Naive thymus-derived CD4-positive, alpha-beta T cell (primary cell): ENCODE measurements at places on chromosomes 7 and 10.

DNA sequence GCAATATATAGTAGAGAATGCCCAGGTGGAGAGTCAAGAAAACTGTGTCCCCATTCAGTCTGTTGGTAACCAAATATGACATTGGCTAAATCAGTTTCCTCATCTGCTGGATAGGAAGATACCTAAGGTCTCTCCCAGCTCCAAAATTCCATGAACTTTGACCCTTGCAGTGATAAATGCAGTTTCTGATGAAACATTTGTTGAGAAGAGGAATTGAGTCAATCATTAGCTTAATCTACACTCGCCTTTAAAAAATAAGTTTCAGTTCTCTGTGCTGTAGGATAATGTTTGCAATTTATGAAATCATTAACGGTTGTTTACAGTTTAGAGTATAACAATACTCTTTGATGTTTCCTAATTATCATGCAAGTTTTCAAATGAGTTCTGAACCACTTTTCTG lies 38.0 kb upstream of the SLC25A13 start:
- no peak for DNase-seq

DNA sequence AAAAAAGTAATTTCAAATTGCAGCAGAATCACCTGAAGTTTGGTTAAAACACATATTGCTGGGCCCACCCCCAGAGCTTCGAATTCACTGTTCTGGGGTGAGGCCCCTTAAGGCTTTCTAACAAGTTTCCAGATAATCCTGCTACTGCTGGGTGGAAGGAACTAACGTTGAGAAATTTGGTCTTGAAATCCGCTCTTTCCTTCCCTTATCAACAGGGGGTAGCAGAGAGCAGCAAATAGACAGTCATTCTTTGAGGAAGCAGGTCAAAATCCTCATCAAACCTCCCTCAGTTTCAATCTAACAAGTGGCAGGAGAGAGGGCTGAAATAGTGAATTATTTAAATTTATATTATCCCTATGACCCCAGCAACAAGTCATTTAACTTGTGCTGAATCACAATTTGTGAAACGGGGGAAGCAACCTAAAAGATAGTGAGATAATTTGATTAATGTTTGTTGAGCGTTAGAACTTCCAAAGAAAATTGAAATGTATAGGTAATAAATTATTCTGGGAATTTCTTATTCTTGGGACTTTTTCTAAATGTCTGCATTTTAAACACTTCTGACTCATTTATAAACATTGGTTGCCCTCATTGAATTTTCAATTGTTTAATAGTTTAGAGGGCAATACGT lies 21.7 kb upstream of the MALSU1 start:
- no peak for DNase-seq

DNA sequence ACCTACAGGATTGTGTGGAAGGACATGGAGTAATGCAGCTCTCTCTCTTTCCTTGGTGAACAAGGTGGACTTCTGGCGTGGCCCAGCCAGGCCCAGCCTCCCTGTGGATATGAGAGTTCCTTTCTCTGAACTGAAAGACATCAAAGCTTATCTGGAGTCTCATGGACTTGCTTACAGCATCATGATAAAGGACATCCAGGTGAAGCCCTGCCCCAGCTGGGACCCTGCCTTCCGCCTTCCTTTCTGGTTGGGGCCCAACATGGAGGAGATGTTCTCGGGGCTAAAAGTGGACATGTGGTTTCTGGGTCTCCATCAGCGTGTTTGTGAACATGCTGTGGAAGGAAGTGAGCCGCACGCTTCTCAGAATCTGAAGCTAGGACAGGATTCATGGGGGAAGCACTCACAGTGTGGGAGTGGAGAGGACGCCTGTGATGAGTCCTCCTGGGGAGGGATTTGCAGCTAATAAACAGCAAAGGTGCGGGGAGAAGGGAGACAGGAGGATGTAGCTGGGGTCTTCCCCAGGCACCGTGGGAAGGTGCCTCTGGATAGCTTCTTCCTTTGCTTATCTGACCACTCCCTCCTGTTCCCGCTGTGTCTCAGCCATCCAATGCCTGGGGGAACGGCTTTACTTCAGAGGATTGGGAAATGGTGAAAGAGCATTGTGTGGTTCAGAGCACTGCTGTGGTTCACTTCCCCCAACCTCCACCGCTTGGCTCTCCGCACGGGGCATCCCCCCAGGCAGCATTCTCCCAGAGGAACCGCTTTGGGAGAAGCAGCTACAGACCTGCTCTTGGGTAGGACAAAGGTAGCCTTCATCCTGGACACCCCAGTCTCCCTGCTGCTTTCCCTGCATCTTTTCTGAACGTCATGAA lies 5.5 kb downstream of the CPA5 start:
- no peak for DNase-seq

GRCh38 chr10:76115131-76115470 lies 683.7 kb downstream of the LRMDA start:
- DNase-seq: no peak

DNA sequence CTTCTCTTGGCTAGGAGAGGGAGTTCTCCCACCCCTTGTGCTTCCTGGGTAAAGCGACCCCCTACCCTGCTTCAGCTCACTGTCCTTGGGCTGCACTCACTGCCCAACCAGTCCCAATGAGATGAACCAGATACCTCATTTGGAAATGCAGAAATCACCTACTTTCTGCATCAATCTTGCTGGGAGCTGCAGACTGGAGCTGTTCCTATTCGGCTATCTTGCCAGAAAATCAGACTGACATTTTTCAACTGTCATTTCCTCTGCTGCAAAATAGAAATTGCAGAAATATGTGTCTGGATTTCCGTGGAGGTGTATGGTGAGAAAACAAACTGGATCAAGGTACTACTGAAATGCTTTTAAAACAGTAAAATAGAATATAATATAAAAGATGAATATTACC lies 43.0 kb upstream of the CYP2C18 start:
- DNase-seq: no peak

- DNase-seq: no peak
These were observed 28.6 kb downstream of the TNS3 start for GRCh38 chr7:47553309-47553708.

GRCh38 chr10:119350502-119351097 lies 143.2 kb downstream of the GRK5 start:
- no peak for DNase-seq

DNA sequence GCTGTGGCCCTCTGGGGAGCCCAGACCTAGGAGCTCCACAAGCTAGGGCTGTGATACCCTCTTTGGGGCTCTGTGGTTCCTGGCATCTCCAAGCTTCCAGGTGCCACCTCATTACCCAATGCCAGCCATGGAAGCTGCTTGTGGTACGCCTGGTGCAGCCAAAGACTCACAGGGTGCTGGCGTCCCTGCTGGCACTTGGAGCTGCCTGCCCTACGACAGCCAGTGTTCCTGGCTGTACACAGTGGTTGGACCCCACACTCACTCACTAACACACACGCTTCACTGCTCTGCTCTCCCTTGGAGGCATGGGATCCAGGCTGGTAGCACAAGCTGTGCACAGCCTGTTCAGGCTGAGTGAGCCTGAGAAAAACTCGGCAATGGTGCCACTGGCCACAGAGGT lies 894.1 kb upstream of the PHF14 start:
- DNase-seq: no peak

DNA sequence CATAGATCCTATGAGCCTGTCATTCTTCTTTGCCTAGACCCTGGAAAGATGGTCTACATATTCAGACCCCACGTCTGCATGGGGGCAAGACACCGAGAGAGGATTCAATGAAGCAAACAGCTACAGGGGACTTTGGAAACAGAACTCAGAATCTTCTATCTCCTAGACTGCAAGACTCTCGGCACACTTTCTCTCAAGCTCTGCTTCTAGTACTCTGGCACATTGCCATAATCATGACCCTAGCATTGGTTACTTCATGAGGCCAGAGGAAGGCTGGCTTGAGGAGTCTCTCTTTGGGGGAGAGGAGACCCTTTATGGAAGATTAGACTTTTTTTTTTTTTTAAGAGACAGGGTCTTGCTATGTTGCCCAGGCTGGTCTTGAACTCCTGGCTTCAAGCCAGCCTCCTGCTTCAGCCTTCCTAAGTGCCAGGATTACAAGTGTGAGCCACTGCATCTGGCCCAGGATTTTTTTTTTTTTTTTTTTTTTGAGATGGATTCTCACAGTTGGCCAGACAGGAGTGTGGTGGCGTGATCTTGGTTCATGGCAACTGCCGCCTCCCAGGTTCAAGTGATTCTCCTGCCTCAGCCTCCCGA lies 20.7 kb downstream of the CCDC3 start:
- no peak for DNase-seq

DNA sequence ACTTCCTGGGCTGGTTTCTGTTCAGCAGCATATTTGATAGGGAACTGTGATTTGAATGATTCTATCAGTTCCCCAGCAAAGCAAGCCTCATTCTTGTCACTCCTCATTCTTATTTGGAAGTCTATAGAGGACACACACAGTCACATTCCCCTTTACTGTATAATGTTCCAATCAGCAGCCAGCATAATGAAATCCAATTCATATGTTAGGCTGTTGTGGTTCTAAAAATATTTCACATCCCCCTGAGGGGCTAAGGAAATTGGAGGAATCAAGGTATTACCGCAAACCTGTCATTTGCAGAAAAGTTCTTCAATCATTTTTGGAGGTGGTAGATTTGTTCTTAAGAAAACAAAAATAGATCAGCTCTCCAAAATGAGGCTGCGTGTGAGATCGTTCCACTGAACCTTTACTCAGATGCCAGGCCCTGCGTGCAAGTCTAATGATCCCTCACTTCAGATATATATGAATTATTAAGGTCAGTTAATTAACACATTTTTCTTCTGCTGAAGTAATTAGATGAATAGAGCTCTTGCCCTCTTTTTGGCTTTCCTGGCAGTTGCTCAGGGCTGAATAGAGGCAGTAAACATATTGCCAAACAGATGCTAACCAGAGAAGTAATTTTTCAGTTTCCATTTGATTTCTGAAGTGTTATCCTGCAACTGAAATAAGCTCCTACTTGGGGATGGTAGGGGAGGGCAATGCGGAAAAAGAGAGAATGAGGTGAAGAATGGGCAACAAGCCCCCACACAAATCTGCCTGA lies 31.8 kb downstream of the LSMEM1 start:
- no peak for DNase-seq

DNA sequence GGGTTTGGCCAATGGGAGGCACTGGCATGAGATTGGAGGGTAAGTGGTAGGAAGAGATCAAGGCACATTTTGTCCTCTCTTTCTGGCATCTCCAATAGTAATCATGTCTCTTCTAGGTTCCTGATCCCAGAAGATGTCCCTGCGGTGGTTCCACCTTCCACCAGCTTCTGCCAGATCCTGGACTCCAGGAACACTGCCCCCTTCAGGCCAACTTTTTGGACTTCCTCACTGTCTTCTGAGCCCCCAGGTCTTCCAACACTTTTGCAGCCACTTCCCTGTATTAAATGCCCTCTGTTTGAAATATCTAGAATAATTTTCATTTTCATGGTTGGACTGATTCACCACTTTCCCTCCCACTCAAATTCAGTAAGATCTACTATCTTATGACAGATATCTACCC lies 60.9 kb downstream of the BAMBI start:
- DNase-seq: no peak

DNA sequence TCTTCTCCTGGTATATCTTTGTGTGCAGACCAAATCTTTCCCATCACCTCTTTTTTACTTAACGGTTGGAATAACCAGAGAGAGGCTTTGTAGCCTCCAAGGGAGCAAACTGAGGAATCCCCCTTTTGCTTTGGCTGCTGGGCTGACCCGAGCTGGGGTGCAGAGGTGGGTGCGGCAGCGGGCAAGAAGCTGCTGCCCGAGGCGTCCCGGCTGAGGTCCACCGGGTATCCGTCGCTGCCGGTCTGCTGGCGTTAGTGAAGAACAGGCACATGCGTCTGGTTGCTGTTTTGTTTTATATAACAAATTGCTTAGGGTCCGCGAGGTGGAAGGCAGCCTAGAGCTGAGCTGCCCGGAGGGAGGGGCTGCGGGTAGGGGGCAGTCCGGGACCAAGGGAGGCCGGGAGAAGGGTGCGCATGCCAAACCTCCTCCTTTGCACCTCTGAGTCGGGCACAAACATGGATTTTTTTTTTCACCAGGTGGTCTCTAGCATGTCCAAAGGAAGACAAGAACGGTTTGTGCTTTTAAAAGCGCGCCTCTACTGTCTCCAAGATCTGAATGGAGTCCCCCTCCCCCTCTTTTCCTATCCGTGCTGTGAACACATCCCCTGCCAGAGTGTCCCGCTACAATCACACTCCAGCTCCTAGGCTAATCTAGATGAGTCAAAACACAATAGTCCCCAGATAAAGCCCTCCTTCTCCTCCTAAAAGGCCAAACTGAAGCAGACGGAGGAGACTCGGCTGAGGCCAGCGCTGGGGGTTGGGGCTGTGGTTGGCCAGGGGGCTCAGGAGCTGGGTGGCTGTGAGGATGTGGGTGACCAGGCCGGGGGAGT lies 6.8 kb upstream of the GATA3 start:
- peak; percentile 15 for DNase-seq

- DNase-seq: no peak
These were observed 8.4 kb downstream of the SORBS1 start for GRCh38 chr10:95552679-95553342.

DNA sequence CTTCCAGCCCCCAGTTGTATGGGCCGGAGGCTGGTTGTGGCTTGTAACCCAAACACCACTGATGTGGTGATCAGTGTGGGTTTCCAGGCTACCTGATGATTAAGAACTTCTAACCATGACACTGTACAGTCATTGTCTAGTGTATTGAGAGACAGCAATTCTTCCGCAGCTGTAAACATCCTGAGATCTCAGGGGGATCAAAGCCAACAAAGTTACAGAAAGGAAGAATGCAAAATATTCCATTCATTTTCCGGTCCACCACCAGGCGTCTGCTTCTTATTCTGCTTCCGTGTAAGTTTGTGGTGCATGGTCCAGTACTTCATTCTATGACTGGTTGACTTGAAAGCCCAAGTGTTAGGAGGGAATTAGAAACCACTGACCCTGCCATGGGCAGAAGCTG lies 10.3 kb upstream of the GLI3 start:
- DNase-seq: no peak

DNA sequence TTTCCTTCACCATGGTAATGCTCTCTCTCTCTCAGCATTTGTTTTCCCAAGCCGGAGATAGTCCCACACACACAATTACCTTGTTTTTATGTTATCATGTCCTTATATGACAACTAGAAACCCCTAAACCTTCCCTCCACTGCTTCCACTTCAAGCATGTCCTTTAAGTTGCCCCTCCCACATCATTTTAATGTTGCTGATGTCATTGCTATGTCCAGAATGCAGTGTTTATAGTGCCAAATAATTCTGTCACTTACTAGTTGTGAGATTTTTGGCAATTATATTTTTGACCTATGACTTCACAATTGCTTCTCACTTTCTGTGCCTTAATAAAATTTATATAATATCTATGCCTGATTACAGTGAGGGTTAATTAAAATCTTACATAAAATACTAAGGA lies 645.9 kb downstream of the XPNPEP1 start:
- DNase-seq: no peak

DNA sequence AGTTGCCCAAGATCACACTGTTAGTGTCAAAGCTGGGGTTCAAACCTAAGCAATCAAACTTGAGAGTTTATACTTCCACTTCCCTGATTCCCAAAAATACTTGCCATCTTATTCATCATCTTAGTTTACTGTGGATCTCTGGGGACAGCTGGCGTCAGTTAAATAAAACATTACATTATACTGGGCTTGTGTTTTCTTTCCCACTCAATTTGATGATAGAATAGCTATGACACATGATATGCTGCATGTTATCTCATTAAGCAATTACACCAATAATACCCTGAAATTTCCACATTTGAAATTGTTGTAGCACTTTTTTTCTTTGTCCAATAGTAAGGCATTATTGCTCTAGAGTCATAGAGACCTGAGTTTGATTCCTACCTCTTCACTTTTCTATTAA lies 62.9 kb upstream of the MXI1 start:
- no peak for DNase-seq
